Uterus (tissue), 4 donors: ENCODE measurements at places on chromosomes 2 and 18.

DNA sequence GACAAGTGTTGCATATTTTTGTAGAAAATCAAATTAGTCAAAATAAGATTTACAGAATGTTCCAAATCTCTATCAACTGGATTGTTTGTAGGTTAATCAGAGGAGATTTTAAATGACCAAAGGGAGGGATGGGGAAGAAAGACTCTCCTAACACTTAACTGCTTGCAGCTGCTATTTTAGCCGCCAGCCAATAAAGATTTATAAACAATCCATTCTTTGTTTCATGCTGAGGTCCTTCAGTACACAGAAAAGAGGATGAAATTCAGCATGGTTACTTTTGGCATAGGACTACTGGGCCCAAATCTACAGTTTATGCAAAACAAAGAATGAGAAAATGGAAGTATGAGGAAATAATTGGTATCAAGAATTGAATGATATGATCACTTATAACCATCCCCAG is 86.4 kb upstream of the FN1 start:
- H3K4me1 ChIP-seq, result no peaks in the 10 kb centered on the region
- H3K36me3 ChIP-seq, result no peaks in the 10 kb centered on the region
- DNase-seq, result no peak
- H3K27me3 ChIP-seq, result no peaks in the 10 kb centered on the region
- no peak overlapping the region for H3K4me3 ChIP-seq

GRCh38 chr2:118769707-118770400 is 77.6 kb downstream of the EN1 start:
- no peaks in the 10 kb centered on the region for H3K27me3 ChIP-seq
- DNase-seq, result no peak
- H3K27ac ChIP-seq, result no peak overlapping the region
- no peaks in the 10 kb centered on the region for H3K36me3 ChIP-seq

DNA sequence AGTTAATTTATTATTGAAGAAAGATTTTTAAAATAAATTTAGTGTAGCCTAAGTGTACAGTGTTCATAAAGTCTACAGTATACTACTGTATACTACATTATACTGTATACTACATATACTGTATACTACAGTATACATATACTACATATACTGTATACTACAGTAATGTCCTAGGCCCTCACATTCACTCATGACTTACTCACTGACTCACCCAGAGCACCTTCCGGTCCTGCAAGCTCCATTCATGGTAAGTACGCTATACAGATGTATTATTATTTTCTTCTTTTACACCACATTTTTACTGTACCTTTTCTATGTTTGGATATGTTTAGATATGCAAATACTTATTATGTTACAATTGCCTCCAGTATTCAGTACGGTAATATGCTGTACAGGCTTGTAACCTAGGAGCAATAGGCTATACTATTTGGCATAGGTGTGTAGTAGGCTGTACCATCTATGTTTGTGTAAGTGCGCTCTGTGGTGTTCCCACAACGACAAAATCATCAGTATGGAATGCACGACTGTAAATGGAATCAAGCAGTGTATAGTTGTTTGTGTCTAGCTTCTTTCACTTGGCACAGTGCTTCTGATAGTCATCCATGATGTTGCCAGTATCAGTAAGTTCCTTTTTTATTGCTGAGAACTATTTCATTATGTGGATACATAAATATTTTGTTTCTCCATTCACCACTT is 245.7 kb downstream of the MTX2 start:
- DNase-seq, result no peak
- H3K27me3 ChIP-seq, result no peaks in the 10 kb centered on the region
- H3K4me1 ChIP-seq, result no peaks in the 10 kb centered on the region
- H3K36me3 ChIP-seq, result no peaks in the 10 kb centered on the region

DNA sequence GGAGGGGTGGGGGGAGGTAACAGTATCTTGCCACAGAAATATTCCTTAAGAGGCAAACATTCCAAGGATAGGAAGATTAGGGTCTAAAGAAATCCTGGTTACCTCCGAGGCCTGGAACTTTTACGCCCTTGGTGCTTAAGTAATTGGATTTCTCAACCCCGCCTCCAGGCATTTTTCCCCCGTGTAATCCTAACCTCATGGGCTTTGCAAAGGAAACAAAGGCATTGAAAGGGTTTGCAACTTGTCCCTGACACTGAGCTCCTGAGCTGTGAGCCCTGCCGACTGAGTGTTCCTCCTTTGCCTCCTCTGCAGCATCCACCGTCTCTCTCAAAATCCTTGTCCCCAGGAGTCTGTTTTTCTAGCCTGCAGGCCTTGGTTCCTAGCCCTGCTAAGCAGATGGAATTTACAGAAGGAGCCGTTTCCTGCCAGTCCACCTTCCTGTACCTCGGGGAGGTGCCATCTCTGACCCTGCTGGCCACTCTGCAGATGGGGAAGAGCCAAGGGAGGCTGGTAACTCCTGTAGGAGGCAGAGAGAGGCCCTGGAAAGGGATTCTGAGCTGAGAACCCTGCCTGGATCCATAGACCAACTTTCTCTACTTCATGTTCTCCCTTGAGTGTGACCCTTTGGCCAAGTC is 24.2 kb downstream of the TET3 start:
- no peak overlapping the region for H3K4me3 ChIP-seq
- H3K36me3 ChIP-seq, result no peaks in the 10 kb centered on the region
- H3K27me3 ChIP-seq, result no peaks in the 10 kb centered on the region
- no peak for DNase-seq
- no peak overlapping the region for H3K27ac ChIP-seq

GRCh38 chr2:157107877-157108276 is 149.6 kb upstream of the GALNT5 start:
- no peaks in the 10 kb centered on the region for H3K4me1 ChIP-seq
- H3K27me3 ChIP-seq, result no peaks in the 10 kb centered on the region
- H3K4me3 ChIP-seq, result no peak overlapping the region

GRCh38 chr2:72000110-72000509 is 147.6 kb downstream of the CYP26B1 start:
- H3K27me3 ChIP-seq, result peaks cover 13% of the 10 kb centered on the region
- H3K4me1 ChIP-seq, result no peaks in the 10 kb centered on the region
- no peak for DNase-seq
- no peak overlapping the region for H3K4me3 ChIP-seq

GRCh38 chr2:168748461-168748860 is 54.0 kb upstream of the NOSTRIN start:
- H3K36me3 ChIP-seq, result no peaks in the 10 kb centered on the region
- H3K4me3 ChIP-seq, result no peak overlapping the region
- DNase-seq, result no peak
- no peaks in the 10 kb centered on the region for H3K27me3 ChIP-seq
- no peak overlapping the region for H3K27ac ChIP-seq

GRCh38 chr18:61972389-61973264 is 79.8 kb upstream of the RNF152 start:
- H3K27ac ChIP-seq, result peak overlapping the region; percentile 51
- H3K27me3 ChIP-seq, result no peaks in the 10 kb centered on the region
- no peaks in the 10 kb centered on the region for H3K36me3 ChIP-seq
- no peaks in the 10 kb centered on the region for H3K4me1 ChIP-seq

DNA sequence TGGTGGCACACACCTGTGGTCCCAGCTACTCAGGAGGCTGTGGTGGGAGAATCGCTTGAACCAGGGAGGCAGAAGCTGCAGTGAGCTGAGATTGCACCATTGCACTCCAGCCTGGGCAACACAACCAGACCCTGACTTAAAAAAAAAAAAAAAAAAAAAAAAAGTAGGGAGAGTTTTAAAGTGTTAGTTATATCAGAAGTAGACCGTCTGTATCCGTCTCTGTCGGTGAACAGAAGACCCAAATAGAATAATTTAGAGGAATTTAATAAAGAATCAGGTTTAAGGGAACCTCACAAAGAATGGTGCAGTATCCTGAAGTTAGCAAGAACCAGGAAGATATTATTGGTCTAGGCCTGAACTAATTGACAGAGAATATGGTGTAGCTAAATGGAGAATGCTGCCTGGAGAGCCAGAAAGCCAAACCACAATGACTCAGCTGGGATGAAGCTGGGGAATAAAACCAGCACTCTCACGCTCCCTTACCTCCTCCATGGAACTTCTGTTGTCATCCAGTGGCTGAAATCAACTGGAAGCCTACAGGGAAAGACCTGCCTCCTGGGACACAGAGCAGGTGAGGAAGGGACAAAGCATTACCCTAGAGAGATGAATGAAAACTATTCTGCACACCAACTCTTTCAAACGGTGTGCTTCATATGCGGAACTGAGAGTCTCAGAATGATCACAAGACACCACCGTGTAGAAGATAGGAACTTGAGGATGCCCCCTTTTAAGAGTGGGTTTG is 39.1 kb upstream of the PLEKHM3 start:
- no peaks in the 10 kb centered on the region for H3K27me3 ChIP-seq
- no peak overlapping the region for H3K27ac ChIP-seq
- H3K4me1 ChIP-seq, result no peaks in the 10 kb centered on the region
- no peaks in the 10 kb centered on the region for H3K36me3 ChIP-seq

GRCh38 chr18:73646196-73646595 is 501.4 kb downstream of the FBXO15 start:
- no peak overlapping the region for H3K27ac ChIP-seq
- DNase-seq, result no peak
- no peaks in the 10 kb centered on the region for H3K27me3 ChIP-seq
- no peaks in the 10 kb centered on the region for H3K36me3 ChIP-seq

DNA sequence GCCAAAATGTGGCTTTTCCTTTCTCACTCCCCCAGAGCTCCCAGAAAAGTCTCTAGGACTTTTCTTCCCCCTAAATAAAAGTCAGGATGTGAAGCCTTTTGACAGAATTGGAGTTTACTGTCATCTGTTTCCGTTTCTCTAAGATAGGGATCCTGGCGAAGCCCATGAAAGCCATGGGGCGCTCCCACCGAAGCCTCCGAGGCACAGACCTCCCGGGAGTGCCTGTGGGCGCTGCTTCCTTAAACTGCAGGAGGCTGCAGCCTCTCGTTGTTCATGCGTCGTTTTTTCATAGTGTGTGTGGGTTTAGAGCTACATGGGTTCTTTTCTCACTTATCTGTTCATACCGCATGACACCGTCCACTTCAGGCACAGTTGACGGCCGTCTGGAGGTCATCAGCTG is 56.8 kb downstream of the ASAP2 start:
- H3K4me1 ChIP-seq, result peaks cover 46% of the 10 kb centered on the region
- no peaks in the 10 kb centered on the region for H3K36me3 ChIP-seq
- peak overlapping the region; percentile 93 for H3K27ac ChIP-seq
- H3K4me3 ChIP-seq, result no peak overlapping the region
- H3K27me3 ChIP-seq, result no peaks in the 10 kb centered on the region

DNA sequence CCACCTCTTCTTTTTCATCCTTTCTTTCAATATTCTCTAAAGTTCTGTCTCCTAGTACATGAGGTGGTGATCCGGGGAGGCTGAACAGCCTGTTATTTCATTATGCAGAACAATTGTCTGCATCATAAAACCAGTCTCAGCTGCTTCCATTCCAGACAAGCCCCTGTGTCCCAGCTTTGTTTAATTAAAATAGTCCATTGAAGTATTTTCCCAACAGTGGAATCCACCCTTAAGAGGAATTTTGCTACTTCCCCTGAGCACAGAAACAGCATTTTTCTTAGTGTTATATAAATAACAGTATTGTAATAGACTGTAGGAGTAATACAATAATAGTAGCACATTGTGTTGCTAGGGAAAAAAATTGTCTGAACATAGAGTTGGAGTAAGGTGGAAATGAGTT is 395.4 kb upstream of the TCF4 start:
- H3K27me3 ChIP-seq, result no peaks in the 10 kb centered on the region
- no peaks in the 10 kb centered on the region for H3K36me3 ChIP-seq
- DNase-seq, result no peak
- H3K27ac ChIP-seq, result no peak overlapping the region

DNA sequence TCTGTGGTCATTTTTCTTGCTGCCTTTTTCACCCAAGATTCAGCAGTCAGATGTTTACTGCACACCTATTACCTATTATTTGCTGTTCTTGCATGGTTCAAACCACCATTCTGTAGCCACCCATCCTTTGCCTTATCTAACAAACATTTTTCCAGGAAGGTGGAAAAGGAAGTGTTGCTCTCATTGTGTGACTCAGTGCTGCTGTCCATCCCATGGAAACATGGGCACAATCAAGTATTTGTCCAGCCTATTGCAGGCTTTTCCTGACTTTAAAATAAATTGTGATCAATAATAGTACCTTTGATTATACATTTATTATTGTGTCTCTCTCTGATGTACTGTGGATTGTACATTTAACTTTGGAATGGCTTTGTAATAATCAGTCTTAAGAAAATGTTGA is 53.2 kb downstream of the USP14 start:
- no peaks in the 10 kb centered on the region for H3K4me1 ChIP-seq
- H3K27me3 ChIP-seq, result no peaks in the 10 kb centered on the region
- DNase-seq, result no peak

DNA sequence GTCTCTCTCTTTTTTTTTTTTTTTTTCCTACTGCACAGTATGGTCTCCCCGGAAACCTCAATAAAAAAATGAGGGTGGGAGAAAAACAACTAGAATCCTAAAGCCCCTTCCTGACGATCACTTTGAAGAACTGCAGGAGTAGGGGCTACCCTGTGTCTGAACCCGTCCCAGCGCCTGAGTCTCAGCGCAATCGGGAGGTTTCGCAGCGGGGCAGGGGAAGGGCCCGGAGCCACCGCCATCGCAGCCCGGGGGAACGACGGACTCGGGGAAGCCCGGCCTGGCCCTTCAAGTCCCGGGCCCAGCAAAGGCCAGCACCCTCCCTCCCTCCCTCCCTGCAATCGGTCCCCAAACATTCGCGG is 411 bp downstream of the NARS1 start:
- DNase-seq, result no peak
- H3K27ac ChIP-seq, result peak overlapping the region; percentile 66
- H3K4me3 ChIP-seq, result peak overlapping the region; percentile 89
- H3K36me3 ChIP-seq, result no peaks in the 10 kb centered on the region
- H3K4me1 ChIP-seq, result no peaks in the 10 kb centered on the region
- no peaks in the 10 kb centered on the region for H3K27me3 ChIP-seq

DNA sequence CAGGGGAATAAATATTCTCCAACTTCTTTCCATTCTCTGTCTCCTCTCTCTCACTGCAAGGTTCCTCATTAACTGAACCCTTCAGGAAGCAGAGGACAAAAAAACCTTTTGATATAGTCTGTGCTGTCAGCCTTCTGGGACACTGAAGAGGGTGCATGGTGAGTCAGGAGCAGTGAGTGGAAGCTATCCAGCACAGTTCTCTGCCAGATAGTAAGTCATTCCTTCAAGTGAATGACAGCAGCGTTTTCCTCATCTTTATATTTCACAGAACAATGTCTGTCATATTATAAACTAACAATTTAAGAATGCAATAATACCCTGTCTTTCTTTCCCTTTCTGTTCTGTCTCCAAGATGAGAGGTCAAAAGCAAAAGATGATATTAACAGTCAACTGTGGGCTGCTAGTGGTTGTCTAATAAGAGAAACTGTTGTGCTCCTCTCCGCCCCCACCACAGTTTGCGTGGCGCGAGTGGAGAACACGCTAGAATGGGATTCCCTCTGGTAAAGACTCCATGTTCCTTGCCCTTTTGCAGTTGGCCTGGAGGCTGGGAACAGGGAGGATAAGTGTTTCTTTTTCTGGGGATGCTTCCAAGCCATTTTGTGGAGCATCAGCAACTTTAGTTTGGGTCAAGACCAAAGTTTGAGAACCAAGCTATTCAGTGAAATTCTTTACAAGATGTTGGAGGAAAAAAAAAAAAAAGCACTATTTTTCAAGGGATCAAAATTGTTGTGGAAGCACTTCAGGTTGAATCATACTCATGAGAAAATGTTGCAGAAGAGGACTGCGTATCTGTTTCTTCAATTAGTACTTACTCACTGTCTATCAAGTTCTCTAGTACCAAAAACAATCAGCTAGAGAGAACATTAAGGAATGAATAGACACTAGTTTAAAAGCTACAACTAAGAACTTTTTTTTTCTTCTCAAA is 430.2 kb downstream of the SETBP1 start:
- H3K27me3 ChIP-seq, result no peaks in the 10 kb centered on the region
- peak overlapping the region; percentile 61 for H3K27ac ChIP-seq
- no peaks in the 10 kb centered on the region for H3K4me1 ChIP-seq
- DNase-seq, result peak; percentile 71
- H3K4me3 ChIP-seq, result no peak overlapping the region
- no peaks in the 10 kb centered on the region for H3K36me3 ChIP-seq
